CD4-positive, CD25-positive, alpha-beta regulatory T cell (primary cell): ENCODE measurements at places on chromosomes 12 and 14. TPM values are rescaled to one million over a fixed set of nuclear protein-coding genes. Genes with fewer than 3 reads are reported as not detected.

DNA sequence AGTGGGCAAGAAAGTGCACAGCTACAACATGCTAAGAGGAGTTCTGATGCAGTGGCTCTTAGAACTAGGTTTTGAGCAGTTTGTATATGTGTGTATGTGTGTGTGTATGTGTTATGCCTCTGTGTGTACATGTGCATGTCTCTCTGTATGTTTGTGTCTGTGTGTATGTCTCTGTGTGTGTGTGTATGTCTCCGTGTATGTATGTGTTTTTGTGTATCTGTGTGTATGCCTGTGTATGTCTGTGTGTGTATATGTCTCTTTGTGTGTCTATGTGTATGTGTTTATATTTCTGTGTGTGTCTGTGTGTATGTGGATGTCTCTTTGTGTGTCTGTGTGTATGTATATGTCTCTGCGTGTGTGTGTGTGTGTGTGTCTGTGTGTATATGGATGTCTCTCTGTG is 139.6 kb downstream of the C12orf75 start:
- no peak for DNase-seq

STAB2 gene
- not detected for total RNA-seq

CLECL1 gene
- 0.84 TPM for total RNA-seq

DNA sequence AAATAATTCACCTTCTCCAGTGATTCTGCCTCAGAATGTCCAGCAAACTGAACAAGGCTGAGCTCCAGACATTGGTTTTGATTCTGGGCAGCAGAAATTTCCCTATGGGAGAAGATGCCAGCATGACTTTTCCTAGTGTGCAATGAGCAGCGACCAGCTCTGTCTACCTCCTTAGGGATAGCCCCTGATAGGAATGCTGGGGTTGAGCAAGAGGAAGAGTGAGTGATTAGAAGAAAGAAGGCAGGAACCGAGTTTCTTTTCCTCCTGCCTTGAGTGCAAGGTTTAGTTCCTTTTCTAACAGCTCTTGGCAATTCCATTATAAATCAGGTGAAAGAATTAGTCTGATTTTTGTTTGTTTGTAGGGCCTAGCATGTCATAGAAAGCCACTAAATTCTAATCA is 379.0 kb downstream of the DAD1 start:
- DNase-seq: no peak

DNA sequence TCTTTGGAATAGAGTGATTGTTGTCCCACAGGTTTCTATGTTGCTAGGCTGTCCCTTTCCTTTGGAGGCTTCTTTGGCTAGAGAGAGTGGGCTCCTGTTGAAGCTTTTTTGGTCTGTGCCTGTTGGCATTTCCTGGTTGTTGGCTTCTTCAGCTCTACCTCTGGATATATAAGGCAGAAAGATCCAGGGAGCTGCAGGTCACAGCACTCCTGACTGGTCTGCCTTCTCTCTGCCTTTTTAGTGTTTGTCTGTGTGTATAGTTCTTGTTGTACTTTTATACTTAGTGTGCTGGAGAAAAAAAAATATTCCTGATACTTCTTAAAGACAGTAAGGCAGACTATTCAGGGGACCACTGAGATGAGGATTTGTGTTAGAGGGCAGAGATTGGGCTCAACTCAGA is 202.7 kb downstream of the FBXL14 start:
- no peak for DNase-seq

DNA sequence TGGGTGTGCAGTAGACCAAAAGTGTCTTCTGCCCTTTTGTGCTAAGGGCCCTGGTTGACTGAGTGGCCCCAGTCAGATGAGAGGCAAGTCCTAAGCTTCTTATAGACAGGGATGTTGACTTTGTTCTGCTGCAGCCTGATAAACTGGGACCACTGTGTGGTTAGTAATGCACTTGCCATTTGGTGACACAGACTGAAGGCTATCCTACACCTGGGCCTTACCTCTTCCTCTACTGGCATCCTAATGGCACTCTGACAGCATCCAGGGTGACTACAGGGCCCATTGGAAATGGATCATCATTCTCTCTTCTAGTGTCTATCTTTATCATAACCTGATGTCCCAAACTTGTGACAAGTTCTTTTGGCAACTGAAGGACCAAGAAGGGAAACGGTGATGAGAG is 3.3 kb downstream of the SDR39U1 start:
- DNase-seq: no peak

DNA sequence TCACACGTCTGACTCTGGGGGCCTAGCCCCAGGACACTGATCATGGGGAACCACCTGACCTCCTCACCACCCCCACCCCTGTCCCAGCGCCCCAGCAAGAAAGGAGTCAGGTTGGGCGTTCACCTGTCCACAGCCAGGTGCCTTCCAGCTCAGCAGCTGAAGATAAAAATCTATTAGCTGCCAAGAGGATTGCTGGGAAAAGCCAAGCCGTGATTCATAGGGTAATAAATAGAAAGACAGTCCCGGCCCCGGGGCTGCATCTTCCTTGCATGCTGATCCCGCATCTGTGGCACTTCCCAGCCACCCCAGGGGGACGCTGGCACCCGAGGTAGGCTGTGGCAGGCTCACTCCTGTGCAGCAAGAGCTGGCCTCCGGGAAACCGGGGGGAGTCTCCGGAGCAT is 70.2 kb upstream of the NCOR2 start:
- DNase-seq: no peak

OR11H7 gene
- not detected for total RNA-seq

GRCh38 chr12:94898388-94898787 is 105.1 kb downstream of the NDUFA12 start:
- no peak for DNase-seq

AQP2 gene
- not detected for total RNA-seq

ESPL1 gene
- total RNA-seq: 2.7 TPM

- DNase-seq: no peak
Measured at GRCh38 chr12:127685931-127686330, 581.0 kb upstream of the TMEM132C start.

COCH gene
- not detected for total RNA-seq

GRCh38 chr12:16619537-16619936 is 13.6 kb upstream of the LMO3 start:
- DNase-seq: no peak

- DNase-seq: no peak
Measured at GRCh38 chr14:97393244-97393643, 596.1 kb downstream of the VRK1 start.

GRCh38 chr12:96198965-96199364 is 4.8 kb downstream of the ELK3 start:
- DNase-seq: no peak

DNA sequence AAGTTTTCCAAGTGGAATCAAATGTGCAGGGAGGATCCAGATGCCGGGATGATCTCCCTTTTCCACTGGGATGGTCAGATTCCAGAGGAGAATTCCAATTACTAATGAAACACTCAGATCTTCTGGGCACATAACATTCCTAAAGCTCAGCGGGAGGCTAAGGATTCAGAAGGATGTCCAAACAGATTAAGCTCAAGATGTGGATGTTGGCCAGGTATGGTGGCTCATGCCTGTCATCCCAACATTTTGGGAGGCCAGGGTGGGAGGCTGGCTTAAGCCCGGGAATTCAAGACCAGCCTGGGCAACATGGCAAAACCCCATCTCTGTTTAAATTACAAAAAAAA is 62.0 kb upstream of the PNMA1 start:
- no peak for DNase-seq

- DNase-seq: no peak
Measured at GRCh38 chr12:109777544-109777943, 55.7 kb downstream of the TRPV4 start.

DNA sequence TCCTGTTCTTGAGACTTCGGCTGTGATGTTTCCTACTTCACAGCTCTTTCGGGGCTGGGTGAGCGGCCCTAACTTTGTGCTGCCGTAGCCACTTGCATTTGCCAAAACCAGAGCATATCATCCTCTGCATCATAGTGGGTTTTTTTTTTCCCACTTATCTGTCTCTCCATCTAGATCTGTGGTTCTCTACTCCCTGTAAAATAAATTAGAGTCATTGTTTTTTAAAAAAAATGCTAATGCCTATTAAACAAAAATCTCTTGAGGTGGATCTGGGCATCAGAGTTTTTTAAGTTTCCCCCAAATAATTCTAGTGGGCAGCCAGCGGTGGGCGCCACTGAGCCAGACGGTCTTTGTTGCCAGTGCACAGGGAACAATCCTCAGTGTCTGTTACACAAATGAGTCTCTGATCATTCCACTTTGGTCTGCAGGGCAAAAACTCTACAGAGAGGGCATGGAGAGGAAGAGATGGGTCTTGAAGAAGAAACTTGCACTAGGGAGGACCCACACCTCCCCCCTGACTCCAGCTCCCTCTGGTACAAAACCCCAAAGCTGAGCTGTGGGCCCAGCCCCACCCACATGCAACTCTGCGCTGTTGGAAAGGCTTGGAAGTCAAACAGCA is 62.4 kb upstream of the BCL2L14 start:
- no peak for DNase-seq

DHRS1 gene
- total RNA-seq: 41.2 TPM

DNA sequence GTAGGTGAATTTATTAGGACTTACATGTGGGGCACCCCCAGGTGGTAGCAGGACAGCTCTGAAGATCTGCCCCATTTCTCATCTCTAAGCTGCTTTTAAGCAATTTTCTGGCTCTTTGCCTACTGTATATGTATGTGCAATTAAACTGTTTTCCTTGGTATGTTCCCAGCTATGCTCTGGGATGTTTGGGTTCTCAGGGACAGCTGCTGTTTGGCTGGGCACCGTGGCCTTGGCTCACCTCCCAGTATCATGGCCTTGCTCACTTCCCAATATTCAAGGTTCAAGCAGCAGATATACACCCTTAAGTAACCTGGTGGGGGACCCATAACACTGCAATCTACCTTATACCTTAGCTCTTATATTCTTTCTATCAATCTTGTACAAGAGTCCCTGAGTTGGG is 53.7 kb upstream of the KITLG start:
- no peak for DNase-seq

DNA sequence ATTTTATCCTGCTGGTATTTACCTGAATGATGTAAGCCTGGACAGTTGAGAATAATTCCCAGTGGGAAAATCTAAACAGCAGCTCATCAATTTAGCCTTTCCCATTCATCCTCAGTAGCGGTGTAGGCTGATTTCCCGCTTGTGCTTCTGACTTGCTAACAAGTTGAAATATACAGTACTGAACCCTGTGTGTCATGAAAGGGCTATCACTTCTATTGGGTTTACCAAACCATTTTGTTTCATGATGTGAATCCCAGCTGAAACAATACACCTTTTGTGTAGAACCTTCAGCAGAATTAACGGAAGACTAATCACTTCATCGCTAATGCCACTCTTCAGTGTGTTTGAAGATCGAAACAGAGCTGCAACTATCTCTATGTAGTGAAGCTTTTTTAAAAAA is 88.4 kb downstream of the POLR3B start:
- DNase-seq: no peak

C3AR1 gene
- 2.7 TPM for total RNA-seq

GRCh38 chr14:47252802-47253201 is 422.6 kb downstream of the MDGA2 start:
- no peak for DNase-seq

- no peak for DNase-seq
Measured at GRCh38 chr12:99957866-99958466, 26.8 kb downstream of the ANKS1B start.

GRCh38 chr14:20383032-20383431 is 30.3 kb downstream of the TEP1 start:
- no peak for DNase-seq

GRCh38 chr12:15728118-15728598 is 61.0 kb downstream of the EPS8 start:
- DNase-seq: no peak

DNA sequence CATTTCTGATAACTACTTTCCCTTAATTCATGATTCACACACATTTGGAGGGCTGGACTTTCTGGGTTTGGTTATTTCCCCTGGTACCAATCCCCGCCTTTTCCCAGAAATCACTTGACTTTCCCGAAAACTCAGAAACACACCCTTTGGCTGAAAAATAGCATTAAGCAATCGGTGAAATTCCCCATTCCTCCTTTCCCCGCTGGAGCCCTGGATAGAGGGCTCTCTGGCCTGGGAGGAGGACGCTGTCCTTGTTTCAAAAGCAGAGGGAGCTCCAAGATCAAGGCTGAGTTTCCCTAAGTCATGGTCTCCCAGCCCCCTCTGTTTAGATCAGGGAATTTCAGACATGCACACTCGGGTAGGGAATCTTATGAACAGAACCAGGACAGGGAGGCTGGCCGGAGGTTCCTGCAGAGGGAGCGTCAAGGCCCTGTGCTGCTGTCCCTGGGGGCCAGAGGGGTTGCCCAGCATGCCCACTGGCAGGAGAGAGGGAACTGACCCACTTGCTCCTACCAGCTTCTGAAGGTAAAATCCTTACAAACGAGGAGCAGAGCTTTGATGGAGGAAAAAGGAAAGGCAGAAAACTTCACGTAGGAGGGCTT is at the start of gene C1S:
Gene C1S (plus strand): TSS at position 366 of the 602 bp plus-strand sequence. CDS start 1,195 bp downstream, outside the sequence.
- no peak for DNase-seq

SLC5A8 gene
- not detected for total RNA-seq

GRCh38 chr14:62162998-62163589 is 400.9 kb downstream of the SNAPC1 start:
- DNase-seq: peak; percentile 6

FAM186B gene
- not detected for total RNA-seq

DNA sequence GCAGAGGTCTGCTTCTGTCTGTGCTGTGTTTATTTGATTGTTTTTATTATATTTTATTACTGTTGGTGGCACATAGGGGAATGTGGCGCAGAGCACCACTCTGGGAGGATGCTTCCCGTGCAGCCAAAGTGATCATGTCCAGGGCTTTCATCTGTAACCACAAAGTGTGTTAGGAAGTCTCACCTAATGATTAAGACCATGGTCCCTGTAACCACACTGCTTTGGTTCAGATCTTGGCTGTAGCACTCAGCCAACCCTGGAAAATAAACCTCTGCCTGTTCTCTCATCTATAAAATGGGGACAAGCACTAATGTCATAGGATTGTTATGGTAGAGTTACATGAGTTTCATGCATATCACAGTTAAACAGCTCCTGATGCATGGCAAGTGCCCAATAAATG is 1.9 kb downstream of the RESF1 start:
- no peak for DNase-seq

DNA sequence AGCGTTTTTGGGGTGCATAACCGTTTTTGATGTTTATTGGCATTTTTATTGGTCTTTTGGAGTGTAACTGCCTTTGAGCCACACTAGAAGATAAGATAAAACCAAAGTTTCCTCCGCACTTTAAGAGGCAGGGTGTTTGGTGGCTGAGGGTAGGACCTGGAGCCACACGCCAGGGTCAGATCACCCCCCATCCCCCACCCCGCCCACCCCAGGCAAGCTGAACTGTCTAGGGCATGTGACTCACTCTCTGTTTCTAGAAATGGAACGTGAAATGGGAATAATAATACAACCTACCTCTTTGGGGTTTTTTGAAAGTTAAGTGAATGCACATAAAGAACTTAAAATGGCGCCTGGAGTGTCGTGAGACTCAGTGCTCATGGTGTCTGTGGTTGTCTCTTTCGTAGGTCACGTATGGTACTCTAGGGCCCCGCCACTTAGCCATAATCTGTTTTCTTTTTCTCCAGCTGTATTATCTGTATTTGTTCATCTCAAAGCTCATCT is 56.0 kb downstream of the PPP2R5C start:
- peak; percentile 33 for DNase-seq

- no peak for DNase-seq
Measured at GRCh38 chr14:96051642-96052540, 12.7 kb downstream of the C14orf132 start.

GPR132 gene
- total RNA-seq: 94.5 TPM

C12orf54 gene
- not detected for total RNA-seq

SLCO1A2 gene
- total RNA-seq: not detected

SUOX gene
- total RNA-seq: 6.9 TPM

GRCh38 chr12:38905480-38906351 is at the start of gene CPNE8:
TSS of gene CPNE8 (minus strand) at chr12:38905591. CDS start at chr12:38905534, 57 bp downstream.
- DNase-seq: peak; percentile 22

NTF3 gene
- not detected for total RNA-seq

SMIM41 gene
- 0.54 TPM for total RNA-seq
